Right renal pelvis (tissue), 4 donors: ENCODE measurements at places on chromosomes 6 and 20.

DNA sequence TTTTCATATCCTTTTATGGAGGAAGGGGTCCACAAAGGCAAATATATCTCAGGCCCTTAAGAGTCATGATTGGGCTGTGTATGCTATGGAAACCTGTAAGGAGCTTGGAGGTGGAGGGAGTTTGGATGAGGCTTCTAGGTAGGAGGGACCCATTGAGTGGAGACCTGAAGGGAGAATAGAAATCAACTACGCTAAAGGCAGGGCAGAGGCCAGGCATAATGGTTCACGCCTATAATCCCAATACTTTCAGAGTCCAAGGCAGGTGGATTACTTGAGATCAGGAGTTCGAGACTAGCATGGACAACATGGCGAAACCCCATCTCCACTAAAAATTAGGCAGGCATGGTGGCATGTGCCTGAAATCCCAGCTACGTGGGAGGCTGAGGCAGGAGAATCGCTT, 34.4 kb upstream of the ZNF217 start:
- no peak for DNase-seq

- no peak for DNase-seq
Measured at GRCh38 chr6:111973118-111973761, 80.7 kb upstream of the CCN6 start.

GRCh38 chr6:139161817-139162284, 27.0 kb downstream of the HECA start:
- DNase-seq, result no peak

DNA sequence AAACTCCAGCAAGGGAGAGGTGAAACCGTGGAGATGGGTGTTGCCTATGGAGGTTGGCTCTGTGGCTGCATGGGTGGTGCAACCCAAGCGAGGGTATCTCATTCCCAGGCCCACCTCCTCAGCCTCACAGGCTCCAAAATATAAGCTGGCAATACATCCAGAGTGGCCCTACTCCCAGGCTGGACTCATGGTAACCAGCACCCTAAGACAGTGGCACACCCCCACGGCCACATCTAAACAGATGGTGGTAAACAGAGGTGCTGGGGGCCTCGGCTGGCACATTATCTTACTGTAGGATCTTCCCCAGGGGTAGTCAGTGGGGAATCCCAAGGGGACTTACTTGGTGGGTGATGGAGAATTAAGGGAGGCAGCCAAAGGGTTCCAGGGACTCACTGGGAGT, 33.7 kb upstream of the CCND3 start:
- DNase-seq, result no peak

DNA sequence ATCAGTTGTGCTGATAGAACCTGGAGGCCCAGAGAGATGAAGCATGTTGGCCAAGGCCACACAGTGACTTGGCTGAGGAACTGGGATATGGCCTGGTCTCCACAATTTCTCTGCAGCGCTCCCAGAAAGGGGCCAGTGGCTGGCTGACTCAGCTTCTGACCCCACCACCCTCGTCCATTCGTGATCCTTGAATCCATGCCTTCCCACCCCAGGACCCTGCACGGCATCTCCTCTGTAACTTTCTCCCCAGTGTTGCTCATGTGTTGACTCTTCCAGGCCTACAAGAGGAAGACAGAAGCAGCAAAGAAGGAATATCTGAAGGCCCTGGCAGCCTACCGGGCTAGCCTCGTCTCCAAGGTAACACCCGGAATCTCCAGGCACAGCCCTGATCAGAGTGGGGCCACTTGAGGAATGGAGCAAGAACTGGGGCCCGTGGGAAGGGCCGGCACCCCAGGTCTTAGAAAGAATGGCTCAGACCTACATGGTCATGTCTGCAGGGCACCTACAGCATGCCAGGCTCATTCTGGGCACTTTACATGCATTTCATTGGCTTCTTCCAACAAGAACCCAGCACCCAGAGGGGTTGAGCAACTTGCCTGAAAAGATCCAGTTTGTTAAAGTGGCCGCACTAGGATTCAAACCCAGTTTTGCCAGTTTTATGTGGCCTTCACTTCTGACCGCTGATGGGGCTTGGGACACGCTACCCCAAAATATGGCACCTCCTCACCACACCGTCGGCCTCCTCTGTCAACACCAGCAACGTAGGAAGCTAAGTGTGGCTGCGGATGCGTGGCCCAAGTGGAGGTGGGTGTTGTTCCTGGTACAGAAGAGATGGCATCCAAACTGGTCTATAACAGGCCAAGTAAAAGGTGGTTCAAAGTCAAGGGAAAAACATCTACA, 122.2 kb downstream of the JPH2 start:
- DNase-seq, result no peak

GRCh38 chr6:57123111-57123510, 33.1 kb downstream of the ZNF451 start:
- DNase-seq, result no peak

- DNase-seq, result no peak
Measured at GRCh38 chr6:79184641-79185040, 49.8 kb downstream of the HMGN3 start.

DNA sequence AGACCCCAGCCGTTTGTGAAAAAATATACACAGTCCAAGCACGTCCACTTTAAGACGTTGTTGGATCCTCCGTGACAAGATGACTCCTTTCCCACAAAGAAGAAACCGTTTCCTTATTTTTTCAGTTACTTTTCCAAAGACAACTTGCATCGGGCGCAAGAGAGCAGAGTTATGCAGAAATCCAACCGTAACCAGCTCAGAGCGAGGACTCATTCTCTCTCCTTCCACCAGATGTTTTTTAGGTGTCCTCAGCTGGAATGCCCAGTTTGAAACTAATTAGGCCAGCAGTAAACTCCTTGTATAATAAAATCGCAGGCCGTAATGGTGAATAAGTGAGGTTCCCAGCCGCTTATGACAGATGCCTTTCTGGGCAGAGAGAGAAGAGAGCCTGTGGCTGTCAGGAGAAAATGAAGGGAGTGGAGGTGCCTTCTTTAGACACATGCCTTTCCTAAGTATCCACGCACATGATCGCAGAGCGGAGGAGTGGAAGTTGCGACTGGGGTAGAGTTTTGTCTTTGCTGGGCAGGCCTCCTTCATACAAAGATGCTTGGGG, 2.8 kb downstream of the EYA2 start:
- DNase-seq, result no peak

GRCh38 chr20:2114990-2115681, 13.5 kb downstream of the STK35 start:
- DNase-seq, result peak; percentile 50

GRCh38 chr6:131042664-131043063, 20.4 kb downstream of the EPB41L2 start:
- no peak for DNase-seq

GRCh38 chr6:125191916-125192609, 38.5 kb downstream of the TPD52L1 start:
- no peak for DNase-seq

- DNase-seq, result no peak
Measured at GRCh38 chr6:118921084-118921483, 13.9 kb downstream of the MCM9 start.

- no peak for DNase-seq
Measured at GRCh38 chr6:159945801-159946392, 23.0 kb upstream of the IGF2R start.

GRCh38 chr6:40880906-40881305, 158.1 kb downstream of the UNC5CL start:
- no peak for DNase-seq

- DNase-seq, result no peak
Measured at GRCh38 chr20:10603971-10604864, 69.6 kb downstream of the JAG1 start.

DNA sequence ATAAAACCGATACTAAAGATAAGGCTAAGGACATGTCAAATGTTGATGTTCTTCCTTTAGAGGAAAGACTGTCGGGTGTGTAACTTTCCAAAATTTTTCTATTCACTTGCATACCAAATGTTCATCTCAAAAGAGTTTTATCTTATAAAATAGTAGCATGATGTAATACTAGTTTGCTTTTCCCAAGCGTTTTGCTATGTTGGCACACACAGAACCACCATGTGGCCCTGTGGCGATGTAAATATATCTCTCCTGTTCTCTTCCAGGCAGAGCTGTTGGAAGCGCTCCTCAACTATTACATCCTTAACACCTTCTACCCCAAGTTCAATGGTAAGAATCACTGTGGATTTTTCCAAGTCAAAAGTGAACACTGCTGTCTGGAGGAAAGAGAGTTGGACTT, 26.5 kb downstream of the LBP start:
- no peak for DNase-seq

- no peak for DNase-seq
Measured at GRCh38 chr6:134624781-134625180, 306.9 kb upstream of the SGK1 start.

- no peak for DNase-seq
Measured at GRCh38 chr6:47836046-47836445, 54.2 kb downstream of the OPN5 start.

- no peak for DNase-seq
Measured at GRCh38 chr6:45630314-45630713, 252.6 kb upstream of the SUPT3H start.

DNA sequence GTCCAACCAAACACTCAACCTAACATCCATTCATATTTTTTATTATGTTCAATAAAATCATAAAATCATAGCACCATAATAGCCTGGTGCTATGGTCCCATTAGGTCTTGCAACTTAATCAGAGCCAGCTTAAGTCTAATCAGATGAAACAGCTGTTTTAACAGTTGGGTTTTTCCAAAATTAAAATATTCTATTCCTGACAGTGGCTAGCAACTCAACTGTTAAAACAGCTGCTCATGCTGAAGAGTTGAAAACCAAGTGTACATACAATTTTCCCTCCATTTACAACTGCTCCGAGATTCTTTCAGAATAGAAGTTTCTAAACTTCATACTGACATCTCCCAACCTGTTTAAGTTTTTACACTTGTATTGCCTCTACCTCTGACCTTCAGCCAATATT, 89.5 kb downstream of the UBE3D start:
- DNase-seq, result no peak

GRCh38 chr20:58102744-58103516, 125.5 kb downstream of the ANKRD60 start:
- no peak for DNase-seq

DNA sequence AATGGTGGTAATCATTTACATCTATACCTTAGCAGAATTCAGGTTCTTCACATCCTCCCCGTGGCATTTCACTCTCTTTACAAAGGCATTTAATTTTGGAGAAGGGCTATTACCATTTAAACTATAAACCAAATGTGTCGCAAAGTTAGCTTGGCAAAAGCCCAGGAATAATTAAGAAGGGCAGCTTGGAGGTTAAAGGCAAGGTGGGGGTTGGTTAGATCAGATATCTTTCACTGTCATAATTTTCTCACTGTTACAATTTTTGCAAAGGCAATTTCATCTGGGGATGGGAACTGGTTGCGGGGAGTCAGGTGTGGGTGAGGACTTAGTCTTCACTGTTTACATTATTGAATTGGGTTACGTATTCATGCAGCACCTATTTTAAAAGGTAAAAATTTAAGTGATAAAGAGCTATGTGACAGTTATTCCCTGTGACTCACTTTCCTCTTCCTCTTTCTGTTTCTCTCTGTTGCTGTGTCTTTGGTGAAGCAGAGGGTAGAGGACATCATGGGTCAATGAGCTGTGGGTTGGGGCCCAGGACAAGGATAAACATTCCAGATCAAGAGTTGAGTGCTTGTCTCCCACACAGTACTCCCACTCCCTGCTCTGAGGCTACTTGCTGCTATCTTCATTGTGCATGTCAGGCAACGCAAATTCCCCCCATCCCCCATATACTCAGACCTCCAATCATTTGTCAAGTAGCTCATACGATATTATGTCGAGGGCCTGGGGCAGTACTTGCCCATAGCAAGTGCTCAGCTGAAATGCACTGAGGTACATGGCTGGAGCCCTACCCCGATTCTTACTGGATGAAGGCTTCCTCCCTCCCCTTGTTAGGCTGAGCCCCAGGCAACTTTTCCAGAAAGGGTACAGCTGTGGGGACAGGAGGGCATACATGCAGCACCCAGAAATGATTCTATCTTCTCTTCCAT, 223.1 kb upstream of the MYLIP start:
- DNase-seq, result no peak

DNA sequence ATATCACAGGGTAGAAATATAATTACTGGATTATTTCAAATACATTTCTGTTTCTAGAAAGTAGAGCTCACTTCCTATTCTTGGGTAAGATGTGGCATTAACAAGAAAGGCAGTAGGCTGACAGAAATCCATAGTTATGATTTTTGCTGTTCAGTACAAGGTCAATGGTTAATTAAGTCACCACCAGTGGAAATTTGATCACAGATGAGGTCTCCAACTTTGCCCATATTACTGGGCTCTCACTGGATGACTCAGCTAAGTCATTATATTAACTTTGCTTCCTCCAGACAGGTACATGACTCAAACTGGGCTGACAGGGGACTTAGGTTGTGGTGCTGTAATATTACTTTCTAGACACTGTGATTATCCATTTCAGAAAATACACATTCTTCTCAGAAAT, 212.4 kb downstream of the GRIK2 start:
- no peak for DNase-seq

DNA sequence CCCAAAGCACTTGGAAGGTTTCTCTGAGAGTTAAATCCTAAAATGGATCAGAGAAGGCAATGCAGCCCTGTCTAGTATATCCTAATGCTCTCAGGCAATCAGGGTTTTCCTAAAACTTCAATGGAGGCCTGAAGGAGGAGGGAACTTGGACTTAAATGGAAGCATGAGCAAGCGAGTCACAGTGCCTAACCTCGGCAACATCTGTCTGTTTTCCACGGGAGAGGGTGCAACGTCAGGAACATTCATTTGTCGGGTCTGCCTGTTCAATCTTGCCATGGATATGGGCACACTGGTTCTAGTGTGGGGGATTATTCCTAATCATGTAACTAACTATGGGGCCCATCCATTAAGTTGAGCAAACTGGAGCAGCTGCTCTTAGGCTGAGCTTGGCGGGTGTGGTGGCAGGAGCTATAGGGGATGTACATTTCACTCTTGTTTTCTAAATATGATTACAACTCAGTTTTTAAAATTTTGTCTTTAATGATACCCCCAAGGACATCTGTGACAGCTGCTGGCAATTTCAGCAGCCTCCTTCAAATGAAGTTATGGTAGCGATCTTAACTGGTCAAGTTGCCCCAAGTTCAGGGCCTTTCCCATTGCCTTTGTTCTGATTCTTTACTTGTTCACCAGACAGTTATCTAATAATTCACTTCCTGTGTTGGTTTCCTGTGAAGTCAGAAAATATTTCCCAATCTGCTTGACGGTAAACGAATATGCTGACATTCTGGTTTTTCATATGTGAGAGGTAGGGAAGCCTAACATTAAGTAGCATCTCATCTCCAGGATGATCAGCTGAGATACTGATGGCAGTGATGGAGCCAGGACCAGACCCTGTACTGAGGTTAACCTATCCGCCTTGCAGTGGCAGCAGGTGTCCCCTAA, 21.6 kb downstream of the DSE start:
- DNase-seq, result no peak

DNA sequence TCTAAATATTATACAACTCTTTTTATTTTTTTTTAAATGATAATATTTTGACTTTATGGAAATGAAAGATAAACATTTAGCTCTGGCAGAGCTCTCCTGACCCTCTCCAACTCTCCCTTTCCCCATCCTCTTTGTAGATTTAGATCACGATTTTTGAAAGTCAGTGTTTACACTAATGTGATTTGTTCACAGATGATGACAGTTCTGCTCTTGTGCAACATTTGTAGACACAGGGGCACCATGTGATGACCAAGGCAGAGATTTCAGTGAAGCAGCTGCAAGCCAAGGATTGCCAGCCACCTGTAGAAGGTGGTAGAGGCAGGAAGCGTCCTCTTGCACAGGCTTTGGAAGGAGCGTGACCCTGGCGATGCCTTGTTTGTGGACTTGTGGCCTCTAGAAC, 483.2 kb downstream of the QKI start:
- DNase-seq, result no peak
